HT1080 (cell line): ENCODE measurements at places on chromosomes 1 and 21. TPM values are rescaled to one million over a fixed set of nuclear protein-coding genes. Genes with fewer than 3 reads are reported as not detected.

The ZBTB8A gene
- total RNA-seq: 1.9 and 3.1 TPM in 2 replicates

The DCST1 gene
- total RNA-seq: 0.17 TPM in 1 of 2 replicates, not detected in the other

The FCRL5 gene
- total RNA-seq: not detected in 2 replicates

DNA sequence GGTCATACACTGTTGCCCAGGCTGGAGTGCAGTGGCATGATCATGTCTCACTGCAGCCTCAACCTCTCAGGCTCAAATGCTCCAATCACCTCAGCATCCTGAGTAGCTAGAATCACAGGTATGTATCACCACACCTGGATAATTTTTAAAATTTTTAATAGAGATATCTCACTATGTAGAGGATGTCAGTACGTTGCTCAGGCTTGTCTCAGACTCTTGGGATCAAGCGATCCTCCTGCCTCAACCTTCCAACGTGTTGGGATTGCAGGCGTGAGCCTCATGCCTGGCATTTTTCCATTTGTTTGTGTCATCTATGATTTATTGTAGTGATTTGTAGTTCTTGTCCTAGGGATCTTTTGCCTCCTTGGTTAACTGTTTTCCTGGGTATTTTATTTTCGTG, 985.2 kb upstream of the B3GALT2 start:
- no peak for DNase-seq

DNA sequence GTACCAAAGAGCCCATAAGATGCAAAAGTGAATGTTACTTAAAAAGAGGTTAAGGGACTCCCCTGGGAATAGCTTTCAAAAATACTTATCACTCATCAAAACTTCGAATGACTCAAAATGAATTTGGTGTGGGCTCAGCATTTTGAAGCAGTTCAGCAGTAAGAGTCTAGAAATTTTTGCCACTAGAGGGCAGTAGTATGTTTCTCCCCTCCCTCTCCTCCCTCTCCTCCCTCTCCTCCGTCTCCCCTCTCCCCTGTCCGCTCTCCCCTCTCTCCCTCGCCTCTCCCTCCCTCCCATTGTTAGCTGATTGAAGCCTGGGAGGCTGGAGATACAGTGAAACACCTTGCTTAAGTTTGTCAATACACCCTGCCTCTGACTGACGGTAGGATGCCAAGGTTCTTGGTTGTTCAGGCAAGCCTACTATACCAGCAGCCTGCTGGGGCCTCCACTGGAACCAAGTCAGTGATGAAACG, 70.8 kb upstream of the TENT5C start:
- DNase-seq: peak; percentile 80

DNA sequence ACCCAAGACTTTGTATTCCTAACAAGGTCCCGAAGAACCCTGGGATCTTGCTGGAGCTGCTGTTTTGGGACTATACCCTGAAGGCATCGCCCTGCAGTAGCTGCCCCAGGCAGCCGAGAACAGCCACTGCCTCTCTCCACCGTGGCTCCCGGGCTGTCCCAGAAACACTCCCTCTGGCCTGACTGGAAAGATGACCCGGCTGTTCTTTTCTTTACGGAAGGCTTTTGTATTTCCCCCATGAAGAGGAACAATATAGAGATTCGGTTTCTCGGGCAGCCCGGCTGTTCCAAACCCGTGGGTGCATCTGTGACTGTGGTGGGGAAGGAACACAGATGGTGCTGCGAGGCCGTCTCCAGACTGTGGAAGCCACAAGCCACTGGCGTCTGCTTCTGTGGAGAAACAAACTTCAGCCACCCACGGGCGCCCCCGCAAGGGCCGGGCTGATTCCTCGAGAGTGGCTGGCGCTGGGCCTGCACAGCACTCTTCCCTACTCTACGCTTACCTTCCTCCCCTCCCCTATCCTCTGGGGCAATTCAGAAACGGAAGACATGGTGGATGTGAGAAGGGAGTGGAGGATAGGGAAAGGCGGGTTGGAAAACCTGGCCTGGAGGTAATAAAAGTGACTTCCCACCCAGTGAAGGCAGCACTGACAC, 33.7 kb upstream of the VASH2 start:
- no peak for DNase-seq

GRCh38 chr21:16563795-16564194, 834.0 kb downstream of the USP25 start:
- peak; percentile 67 for DNase-seq

GRCh38 chr1:30275926-30276764, 447.2 kb downstream of the MATN1 start:
- no peak for DNase-seq

DNA sequence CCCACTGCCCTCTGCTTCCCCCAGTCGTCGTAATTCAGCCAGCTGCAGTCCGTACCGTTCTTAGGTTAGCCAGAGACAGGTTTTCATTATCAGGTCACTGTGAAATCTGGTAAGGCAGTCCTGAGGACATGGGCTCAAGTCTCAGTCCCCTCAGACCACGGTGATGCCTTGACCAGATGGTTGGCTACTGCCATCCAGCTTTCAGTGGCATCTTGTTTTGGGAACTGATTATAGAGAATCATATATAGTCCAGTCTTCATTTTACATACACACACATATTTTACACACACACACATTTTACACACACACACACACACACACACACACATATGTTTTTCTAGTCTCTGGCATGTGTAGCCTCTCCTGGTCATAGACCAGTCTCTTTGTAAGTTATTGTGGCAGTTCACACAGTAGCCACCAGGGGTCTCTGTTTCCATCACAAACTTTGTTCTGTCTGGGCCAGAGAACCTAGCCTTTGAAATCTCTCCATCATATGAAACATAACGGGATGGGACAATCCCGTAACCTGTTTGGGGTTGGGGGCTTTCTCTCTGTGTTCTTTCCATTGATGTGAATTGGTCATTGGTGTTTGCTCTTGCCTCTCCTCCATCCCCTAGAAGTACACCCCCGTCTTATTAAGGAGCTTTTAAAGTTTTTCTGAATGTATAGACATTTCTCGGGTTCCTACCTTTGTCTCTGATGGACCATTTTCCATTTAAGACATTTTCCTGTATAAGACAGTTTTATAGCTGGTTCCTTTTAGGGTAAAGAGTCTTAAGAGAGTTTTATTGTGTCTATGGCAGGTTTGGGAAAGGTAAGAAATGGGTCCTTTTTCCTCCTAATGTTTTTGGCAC, 8.4 kb upstream of the IKBKE start:
- DNase-seq: peak; percentile 59

DNA sequence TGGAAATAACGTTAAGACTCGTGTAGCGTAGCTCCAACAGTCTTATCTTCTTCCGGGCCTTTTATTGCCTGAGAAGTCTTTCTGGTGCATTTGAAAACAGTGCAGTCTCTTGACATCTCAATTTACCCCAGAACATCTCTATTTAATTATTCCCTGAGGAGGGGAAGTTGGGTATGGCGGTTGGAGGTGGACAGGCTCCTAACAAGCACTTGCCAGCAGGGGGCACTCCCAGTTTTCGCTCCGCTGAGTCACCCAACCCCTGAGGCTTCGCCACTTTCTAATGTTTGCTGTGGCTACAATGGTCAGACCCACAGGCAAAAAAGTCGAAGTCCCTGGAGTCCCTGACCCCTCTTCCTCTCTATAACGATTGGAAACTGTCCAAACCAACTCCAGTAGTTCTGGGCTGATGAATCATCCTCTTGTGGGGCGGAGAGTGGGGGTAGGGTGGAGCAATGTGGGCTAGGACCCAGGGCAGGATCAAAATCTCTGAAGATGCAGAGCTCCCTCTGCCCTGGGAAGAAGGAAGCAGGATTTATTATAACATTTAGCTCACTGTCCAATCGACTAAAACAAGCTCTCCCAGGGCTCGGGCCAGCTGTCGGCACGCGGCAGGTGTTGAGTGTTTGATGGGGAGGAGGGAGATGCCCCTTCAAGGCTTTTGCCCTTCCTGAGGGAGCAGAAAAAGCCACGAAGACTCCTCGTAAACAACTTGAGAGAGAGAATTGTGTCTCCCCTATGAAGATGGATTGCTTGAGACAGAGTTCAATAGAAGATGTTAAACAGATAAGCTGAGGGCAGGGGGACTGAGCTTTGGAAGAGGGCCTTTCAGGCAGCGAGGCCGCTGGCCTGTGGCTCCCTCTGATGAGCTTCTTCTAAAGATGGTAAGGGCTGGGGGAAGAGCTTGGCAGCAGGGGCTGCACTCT, 85.7 kb downstream of the BRINP2 start:
- peak; percentile 97 for DNase-seq

GRCh38 chr1:114488739-114489138, 22.3 kb downstream of the TRIM33 start:
- no peak for DNase-seq

- no peak for DNase-seq
Measured at GRCh38 chr1:26684763-26685508, 10.9 kb upstream of the ARID1A start.

DNA sequence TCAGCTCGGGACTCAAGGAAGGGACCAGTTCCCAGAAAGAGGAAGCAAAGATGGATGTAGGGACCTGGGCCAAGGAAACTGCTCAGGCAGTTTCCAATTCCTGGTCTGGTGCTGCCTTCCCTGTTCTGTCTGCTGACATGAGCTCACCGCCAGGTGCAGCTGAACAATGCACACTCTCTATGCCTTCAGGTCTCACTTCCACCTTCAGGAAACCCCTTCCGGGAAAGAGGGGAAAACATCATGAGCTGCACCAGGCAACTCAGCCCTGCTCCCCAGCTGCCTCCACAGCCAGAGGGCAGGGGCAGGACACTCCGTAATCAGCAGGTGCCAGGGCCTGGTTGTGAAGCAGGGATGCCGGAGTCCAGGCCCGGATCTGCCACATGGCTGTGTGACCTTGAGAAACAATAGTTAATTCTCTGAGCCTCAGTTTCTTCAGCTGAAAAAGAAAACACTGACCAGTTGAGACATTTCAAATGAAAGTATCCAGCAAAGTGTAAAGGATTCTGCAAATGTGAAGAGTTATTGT, 27.8 kb downstream of the SMIM12 start:
- DNase-seq: no peak

DNA sequence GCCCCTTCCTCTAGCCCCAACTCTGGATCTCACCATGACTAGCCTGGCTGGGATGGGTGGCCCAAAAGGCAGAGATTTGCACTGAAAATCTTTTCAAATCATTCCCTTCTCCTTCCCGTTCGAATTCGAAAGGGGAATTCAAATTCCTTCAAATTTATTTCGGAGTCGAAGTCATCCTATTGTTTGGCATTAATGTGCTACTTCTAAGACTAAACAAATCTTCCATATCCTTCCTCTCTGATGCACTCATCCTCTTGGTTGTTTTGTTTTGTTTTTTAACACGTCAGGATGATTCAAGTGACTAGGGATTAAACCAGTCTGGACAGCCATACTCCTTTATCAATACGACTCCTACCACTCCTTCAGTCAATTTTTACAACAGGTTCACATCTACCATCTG, 95.5 kb upstream of the SGIP1 start:
- peak; percentile 7 for DNase-seq

GRCh38 chr21:28437061-28437460, 555.6 kb downstream of the LTN1 start:
- no peak for DNase-seq

DNA sequence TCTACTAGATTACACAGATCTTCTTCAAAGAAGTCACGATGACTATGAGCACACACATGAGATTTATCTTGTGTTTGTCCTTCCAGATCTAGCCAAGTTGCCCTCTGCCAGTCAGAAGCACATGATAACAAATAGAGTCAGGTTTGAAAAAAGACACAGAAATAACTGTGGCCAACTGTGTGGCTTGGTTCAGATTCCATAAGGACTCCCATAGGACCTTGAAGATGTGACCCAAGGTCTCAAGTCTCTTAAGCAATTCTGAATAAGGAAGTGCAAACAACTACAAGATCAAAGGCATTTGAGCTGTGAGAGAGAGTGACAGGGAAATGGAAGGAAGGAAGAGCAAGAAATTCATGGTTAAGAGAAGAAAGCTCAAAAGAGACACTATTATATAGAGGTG, 194.0 kb downstream of the PLPP3 start:
- DNase-seq: no peak
